Gastroesophageal sphincter (tissue), 4 donors: ENCODE measurements at places on chromosomes 6 and 20.

- peak; percentile 3 for ATAC-seq
These were observed 1.8 kb downstream of the CDH4 start for GRCh38 chr20:61253640-61254511.

GRCh38 chr6:140586426-140587061 lies 1212.1 kb upstream of the CITED2 start:
- peak; percentile 36 for ATAC-seq

DNA sequence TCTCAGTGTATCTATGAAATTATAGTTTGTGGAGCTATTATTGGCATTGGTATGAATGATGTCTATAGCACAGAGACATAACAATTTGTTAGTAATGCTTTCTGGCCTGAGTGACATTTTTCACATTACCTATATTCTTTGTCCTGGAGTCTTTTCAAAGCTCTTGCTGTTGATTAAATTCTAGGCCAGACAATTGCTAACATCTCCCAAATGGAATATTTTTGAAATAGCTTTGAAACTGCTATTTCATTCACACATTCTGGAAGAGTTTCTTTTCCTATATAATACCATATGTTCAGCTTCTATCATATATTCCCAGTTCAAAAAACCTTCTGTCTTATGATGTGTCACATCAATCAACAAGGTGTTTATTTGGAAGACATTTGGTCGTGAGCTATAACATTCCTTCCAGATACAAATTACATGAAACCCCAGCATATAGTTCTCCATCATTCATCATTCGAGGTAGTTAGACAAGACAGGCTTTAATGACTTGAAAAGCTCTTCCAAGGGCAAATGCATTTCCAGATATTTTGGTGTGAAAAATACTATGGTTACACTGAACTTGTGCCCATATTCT lies 452.8 kb downstream of the KHDRBS2 start:
- ATAC-seq: no peak

- no peak for ATAC-seq
These were observed 254.3 kb downstream of the LMBRD1 start for GRCh38 chr6:69542494-69542893.

- no peak for ATAC-seq
These were observed 33.2 kb upstream of the IGF2R start for GRCh38 chr6:159935633-159936032.

DNA sequence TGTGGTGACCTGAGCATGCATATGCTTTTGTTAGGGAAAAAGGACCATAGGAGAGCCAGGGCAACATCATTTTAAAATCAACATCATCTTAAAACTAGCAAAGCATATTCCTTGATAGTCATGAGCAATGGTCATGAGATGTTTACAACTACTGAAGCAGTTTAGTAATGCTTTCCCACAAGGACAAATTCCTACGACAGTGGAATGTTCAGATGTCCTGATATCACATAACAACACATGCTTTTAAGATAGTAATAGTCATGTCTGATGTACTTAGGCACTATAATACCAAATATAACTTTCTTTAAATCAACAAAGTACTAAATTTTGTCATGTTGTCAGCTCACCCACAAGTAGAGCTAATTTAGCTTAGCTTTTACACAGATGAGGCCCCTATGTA lies 370.3 kb downstream of the HTR1B start:
- no peak for ATAC-seq

DNA sequence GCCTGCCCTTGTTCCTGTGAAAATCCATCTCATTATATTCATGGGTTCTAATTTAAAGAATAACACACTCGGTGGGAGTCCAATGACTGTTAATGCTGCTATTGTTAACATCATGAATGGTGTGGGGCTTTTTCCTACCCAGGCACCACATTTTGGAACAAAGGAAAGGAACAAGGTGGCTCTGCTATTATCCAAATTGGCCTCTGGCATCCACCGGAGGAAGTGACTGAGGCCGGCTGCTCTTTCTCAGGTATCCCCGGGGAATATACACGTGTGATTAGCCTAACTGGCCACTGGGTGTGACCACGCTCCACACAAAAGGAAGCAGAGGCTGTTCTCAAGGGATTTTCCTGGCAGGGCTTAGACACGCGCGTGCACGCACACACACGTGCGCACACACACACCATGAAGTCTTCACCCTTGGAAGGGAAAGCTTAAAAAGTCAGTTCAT lies 601.2 kb upstream of the ARID1B start:
- peak; percentile 53 for ATAC-seq

DNA sequence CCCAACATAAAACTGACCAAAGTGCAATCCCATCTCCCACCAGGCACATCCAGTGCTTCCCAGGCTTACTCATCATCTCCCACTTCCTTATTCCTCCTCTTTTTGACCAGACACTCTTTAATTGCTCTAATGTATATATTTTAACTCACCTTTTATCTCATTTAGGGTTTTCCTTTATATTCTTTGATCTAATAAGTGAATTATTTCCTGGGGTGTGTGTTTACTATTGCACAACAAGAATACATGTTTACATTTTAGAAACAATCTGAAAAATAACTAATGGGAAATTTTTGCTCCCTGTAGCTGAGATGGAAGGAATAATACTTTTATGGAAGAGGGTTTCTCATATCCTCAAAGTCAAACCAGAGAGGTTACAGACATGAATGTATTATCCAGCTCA lies 18.4 kb downstream of the RHAG start:
- ATAC-seq: no peak

DNA sequence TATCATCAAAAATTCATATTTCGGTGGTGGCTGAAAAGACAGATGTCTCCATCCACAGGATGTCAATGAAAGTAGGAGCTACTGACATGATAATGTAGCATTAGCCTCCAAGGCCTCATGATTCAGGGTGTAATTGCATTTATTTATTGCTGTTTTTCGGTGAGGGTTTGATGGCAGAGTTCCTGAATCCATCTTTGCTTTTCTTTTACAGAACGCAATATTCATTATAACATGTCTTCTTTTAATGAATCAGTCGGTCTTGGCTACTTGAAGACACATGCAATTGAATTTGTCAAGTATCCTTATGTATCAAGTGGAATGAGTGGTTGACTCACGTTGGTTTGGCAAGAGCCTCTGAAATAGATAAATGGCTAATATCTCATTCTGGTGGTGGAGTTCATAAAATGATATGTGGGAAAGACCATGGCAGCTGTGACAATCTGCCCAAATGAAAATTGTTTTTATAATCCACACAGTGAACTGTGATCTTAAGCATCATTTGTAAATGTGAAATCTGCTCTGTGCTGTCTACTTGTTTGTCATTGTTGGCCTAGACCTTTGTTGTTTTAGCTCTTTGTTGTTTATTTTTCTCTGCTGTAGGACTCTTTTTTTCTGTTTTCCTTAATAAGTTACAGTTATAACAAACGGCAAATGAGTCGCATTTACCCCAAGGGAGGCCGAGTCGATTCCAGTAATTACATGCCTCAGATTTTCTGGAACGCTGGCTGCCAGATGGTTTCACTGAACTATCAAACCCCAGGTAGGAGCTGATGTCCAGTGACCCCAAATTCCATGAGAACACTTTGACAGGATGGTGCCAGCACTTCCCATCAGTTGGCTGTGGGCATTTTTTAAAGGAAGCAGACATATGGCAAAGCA lies 105.7 kb upstream of the LAMP5 start:
- no peak for ATAC-seq

- ATAC-seq: no peak
These were observed 60.4 kb upstream of the AKAP12 start for GRCh38 chr6:151179321-151179720.

GRCh38 chr6:44002067-44002592 lies 125.1 kb downstream of the MRPL14 start:
- ATAC-seq: no peak

- peak; percentile 87 for ATAC-seq
These were observed at the start of gene DDX43 for GRCh38 chr6:73394577-73395354. Gene DDX43, plus strand, starts transcription at chr6:73394828. Its CDS starts 78 bp downstream, at chr6:73394906.

GRCh38 chr20:12111431-12112088 lies 193.9 kb downstream of the BTBD3 start:
- no peak for ATAC-seq

GRCh38 chr6:100078509-100078908 lies 84.5 kb upstream of the MCHR2 start:
- ATAC-seq: no peak

GRCh38 chr20:19620446-19620845 lies 137.6 kb upstream of the RIN2 start:
- no peak for ATAC-seq

DNA sequence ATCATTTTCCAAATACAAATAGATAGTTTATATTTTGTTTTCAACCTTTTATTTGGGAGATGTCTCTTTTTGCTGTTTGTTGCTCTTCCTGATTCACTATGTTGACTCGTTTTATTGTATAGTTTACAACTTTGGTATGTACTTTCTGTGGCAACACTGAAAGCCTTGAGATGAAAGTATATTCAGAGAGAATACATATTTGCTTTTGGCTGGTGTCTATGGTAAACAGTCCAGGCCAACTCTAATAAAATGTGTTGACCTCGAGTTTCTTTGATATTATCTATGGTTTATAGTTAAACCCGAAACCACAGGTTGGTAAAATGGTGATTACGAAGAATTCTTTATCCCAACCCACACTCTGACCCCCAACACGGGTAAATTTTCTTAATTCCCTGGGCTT lies 919.6 kb upstream of the MAP3K7 start:
- ATAC-seq: no peak

DNA sequence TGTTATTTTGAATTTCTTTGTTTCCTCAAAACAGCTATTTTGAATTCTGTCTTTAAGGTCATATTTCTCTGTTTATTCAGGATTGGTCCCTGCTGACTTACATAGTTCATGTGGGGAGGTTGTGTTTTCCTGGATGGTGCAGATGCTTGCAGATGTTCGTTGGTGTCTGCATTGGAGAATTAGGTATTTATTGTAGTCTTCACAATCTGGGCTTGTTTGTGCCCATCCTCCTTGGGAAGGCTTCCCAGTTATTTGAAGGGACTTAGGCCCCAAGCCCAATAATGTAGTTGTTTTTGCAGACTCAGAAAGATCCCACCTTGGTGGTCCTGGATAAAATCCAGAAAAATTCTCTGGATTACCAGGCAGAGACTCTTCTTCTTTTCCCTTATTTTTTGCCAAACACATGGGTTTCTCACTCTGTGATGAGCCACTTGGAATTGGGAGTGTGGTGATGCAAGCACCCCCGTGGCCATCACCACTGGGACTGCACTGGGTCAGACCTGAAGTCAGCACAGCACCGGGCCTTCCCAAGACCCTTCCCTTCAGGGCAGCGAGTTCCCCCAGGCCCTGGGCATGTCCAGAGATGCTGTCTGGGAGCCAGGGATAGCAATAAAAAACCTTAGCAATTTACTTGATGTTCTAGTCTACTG lies 81.6 kb upstream of the EZR start:
- ATAC-seq: no peak

GRCh38 chr6:130826442-130827246 lies 562 bp upstream of the SMLR1 start:
- no peak for ATAC-seq

DNA sequence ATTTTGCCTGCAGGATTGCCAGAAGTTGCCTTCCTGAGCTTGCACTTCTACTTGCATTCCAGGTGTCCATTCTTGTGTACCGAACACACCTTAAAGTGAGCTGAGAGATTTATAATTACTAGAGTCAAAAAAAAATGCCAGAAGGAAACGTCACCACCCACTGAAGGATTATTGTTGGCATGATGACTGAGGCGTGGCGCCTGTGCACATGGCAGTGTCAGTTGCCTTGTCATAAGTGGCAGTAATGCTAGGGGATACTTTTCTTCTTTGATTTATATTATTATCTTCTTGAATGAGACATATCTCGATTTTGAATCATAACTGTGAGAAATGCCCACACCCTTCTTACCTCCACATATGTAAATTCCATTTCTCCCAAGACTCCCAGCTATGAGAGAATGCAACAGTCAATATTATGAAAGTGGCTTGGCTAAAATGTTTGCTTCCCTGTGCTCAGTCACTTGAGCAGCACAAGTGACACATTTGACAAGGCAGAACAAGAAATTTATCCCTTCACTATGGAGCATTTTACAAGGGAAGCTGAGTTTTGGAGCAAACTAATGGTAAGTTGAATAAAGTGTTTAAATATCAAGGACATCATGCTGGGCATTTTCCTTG lies 149.5 kb upstream of the SASH1 start:
- no peak for ATAC-seq

- ATAC-seq: no peak
These were observed 1.1 kb downstream of the RGS17 start for GRCh38 chr6:153129873-153130514.

DNA sequence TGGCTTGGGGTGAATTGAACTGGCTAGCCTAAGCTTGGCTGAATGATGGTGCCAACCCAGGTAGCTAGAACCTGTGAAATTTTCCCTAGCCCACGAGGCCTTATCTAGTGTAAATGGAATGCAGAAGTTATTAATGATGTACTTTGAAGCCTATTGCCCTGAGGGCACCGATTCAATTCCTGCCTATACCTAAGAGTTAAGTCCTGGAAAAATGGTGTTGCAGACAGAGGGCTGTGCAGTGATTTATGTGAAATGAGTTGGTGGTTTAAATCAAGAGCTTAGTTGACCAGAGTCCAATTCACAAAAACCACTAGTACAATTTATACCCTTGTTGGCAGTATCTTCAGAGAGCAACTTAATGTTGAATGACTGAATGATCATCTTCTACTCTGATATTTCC lies 373.8 kb upstream of the JAG1 start:
- no peak for ATAC-seq

GRCh38 chr20:58448958-58449357 lies 59.9 kb downstream of the VAPB start:
- no peak for ATAC-seq

- ATAC-seq: no peak
These were observed 2.6 kb downstream of the TFEB start for GRCh38 chr6:41732591-41733359.

- peak; percentile 87 for ATAC-seq
These were observed at the start of gene TFEB for GRCh38 chr6:41735427-41736185. Gene TFEB, minus strand, starts transcription at chr6:41735608. Its CDS starts 44,395 bp downstream, at chr6:41691213.

DNA sequence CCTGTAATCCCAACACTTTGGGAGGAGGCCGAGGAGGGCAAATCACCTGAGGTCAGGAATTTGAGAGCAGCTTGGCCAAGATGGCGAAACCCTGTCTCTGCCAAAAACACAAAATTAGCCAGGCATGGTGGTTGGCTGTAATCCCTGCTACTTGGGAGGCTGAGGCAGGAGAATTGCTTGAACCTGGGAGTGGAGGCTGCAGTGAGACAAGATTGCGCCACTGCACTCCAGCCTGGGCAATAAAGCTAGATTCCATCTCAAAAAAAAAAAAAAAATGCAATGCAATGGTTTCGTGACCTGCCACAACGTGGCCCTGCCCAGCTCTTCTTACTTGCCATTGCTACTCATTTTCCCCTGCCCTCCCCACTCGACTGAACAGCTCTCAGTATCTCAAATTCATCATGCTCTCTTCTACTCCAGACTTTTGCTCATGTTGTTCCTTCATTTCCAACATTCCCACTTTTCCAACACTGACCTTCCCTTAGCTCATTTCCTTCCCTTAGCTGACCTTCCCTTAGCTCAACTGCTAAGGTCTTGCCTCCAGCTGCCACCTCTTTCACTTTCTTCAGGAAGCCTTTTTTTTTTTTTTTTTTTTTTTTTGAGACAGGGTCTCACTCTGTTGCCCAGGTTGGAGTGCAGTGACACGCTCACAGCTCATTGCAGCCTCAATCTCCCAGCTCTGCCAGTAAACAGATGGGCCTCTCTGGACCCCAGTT lies 2.1 kb upstream of the MTHFD1L start:
- no peak for ATAC-seq

GRCh38 chr6:151325075-151326050 lies 66.0 kb downstream of the ZBTB2 start:
- peak; percentile 73 for ATAC-seq
